ENCODE measurements at places on chromosomes 4 and X. TPM values are rescaled to one million over a fixed set of nuclear protein-coding genes. Genes with fewer than 3 reads are reported as not detected.

Gene IQCM
- total RNA-seq = not detected

Gene ARX
- total RNA-seq = 0.76 TPM

Gene CCDC120
- total RNA-seq = 6.8 TPM

Gene UGT2B15
- 18.1 TPM for total RNA-seq

Gene NAP1L2
- total RNA-seq = 1.5 TPM

Gene MCF2
- 0.06 TPM for total RNA-seq

Gene NPY1R
- 8.5 TPM for total RNA-seq

Gene TLR3
- 7.2 TPM for total RNA-seq

Gene DCAF4L1
- total RNA-seq = not detected

Gene BTK
- 0.60 TPM for total RNA-seq

Gene AFP
- total RNA-seq = 1.5 TPM

DNA sequence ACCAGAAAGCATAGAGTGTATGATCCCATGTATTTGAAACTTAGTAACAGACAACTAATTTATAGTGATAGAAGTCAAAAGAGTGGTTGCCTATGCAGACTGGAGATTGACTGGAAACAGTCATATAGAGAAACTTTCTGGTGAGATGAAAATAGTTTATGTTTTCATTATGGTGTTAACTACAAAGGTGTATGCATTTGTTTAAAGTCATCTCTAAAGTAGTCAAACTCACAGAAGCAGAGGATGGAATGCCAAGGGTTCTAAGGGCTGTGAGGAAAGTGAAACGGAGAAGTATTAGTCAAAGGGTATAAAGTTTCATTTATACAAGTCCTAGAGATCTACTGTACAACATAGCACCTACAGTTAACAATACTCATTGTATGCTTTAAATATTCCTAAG is 45.8 kb downstream of the ENOX2 start:
- H3K27ac ChIP-seq = no peak overlapping the region
- DNase-seq = no peak
- no peaks in the 10 kb centered on the region for H3K27me3 ChIP-seq
- no peaks in the 10 kb centered on the region for H3K4me1 ChIP-seq
- H3K36me3 ChIP-seq = no peaks in the 10 kb centered on the region

DNA sequence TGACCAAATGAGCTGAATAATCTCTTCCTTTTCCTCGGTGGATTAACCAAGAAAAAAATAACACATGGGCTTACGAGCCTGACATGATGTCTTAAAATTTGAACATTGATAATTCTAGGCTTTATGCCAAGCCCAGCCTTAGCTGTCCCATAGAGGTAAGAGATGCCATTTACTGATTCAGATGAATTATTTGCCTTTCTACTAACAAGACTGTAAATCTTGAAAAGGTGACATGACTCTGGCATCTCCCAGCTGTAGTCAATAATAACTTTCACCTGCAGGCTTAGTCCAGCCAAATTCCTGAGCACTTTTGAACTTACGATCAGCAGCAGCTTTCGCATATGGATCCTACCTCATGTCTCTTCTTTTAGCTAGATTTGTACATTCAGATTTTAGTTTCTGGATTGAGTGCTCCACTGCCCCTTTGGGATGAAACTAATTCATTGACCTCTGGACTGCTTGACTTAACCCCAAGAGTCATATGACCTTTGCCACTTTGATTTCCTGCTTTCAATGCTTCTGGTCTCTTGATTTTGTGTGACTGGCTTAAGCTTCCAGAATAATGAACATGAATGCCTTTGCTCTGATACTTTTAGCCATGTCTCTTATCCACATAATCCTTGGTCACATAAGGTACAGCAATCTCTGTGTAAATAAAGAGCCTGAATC is 876.4 kb upstream of the SLIT2 start:
- H3K36me3 ChIP-seq = no peaks in the 10 kb centered on the region
- no peak for DNase-seq
- no peaks in the 10 kb centered on the region for H3K4me1 ChIP-seq
- H3K27ac ChIP-seq = no peak overlapping the region

- H3K36me3 ChIP-seq = peaks cover 12% of the 10 kb centered on the region
- H3K4me3 ChIP-seq = no peak overlapping the region
- no peak overlapping the region for H3K27ac ChIP-seq
- H3K4me1 ChIP-seq = no peaks in the 10 kb centered on the region
Measured at GRCh38 chr4:56941403-56941802, 33.7 kb downstream of the REST start.

DNA sequence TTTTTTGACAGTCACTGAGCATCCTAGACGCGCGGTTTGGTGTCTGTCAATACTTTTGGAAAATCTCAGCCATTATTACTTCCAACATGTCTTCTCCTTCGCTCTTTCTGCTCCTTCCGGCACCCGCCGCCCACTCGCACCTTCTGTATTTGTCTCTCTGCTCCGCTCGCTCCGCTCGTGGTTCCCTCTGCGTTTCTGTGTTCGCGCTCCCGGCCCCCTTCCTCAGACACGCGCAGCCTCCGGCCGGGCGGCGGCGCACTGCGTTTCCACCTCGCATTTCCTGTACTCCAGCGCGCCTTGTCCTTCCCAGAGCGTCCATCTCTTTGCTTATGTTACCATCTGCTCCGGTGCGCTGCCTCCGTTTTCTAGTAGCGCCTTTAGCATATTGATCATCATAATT is 21.1 kb downstream of the PDE6B start:
- H3K27ac ChIP-seq = no peak overlapping the region
- no peaks in the 10 kb centered on the region for H3K4me1 ChIP-seq
- H3K27me3 ChIP-seq = no peaks in the 10 kb centered on the region
- H3K36me3 ChIP-seq = no peaks in the 10 kb centered on the region
- DNase-seq = peak; percentile 6
- no peak overlapping the region for H3K4me3 ChIP-seq

DNA sequence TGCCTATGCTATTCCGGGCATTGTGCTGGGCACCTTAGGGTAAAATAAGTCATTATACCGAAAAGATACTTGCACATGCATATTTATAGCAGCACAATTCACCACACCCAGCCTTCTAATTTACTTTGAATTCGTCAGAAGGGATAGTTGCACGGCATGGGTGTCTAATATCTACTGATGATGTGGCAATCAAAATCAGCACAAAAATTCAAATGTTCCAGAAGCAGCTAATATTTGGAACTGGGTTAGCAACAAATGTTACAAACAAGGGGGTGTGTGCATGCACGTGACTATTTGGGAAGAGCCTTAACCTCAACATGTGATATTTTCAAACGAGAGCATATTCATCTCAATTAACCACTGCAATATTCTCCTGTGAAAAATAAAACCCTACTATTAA is 79.7 kb upstream of the PRSS48 start:
- no peak for DNase-seq
- H3K4me3 ChIP-seq = no peak overlapping the region
- no peaks in the 10 kb centered on the region for H3K27me3 ChIP-seq

DNA sequence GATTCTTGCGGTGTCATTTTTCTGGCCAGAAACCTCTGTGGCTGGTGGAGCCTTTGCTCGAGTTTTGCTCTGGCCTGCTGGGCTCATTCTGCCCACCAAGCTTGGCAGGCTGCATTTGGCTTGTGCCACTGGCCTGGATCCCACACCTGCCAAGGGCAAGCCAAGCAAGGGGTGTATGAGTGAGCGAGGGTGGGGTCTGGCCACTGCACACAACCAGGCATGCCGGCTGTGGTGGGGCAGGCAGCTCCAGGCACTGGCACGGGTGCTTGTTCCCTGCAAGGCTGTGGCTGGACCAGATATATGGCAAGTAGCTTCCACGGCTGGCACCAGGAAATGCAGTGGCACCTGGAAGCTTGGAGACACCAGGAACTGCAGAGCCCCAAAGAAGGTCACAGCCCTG is 68.6 kb upstream of the PPP3CA start:
- no peaks in the 10 kb centered on the region for H3K27me3 ChIP-seq
- H3K36me3 ChIP-seq = no peaks in the 10 kb centered on the region
- H3K4me3 ChIP-seq = no peak overlapping the region

- no peak for DNase-seq
- H3K36me3 ChIP-seq = no peaks in the 10 kb centered on the region
- H3K4me3 ChIP-seq = no peak overlapping the region
- H3K4me1 ChIP-seq = no peaks in the 10 kb centered on the region
- no peaks in the 10 kb centered on the region for H3K27me3 ChIP-seq
- no peak overlapping the region for H3K27ac ChIP-seq
Measured at GRCh38 chrX:29902004-29902403, 313.4 kb upstream of the MAGEB2 start.

GRCh38 chr4:179867300-179867878 is 2375.8 kb upstream of the TENM3 start:
- DNase-seq = peak; percentile 50
- H3K4me3 ChIP-seq = no peak overlapping the region
- H3K36me3 ChIP-seq = no peaks in the 10 kb centered on the region
- H3K27me3 ChIP-seq = no peaks in the 10 kb centered on the region
- no peaks in the 10 kb centered on the region for H3K4me1 ChIP-seq
- no peak overlapping the region for H3K27ac ChIP-seq

GRCh38 chrX:133337250-133337649 is 78.0 kb downstream of the GPC4 start:
- no peaks in the 10 kb centered on the region for H3K27me3 ChIP-seq
- H3K4me1 ChIP-seq = peaks cover 7% of the 10 kb centered on the region
- peak overlapping the region; percentile 20 for H3K27ac ChIP-seq
- H3K36me3 ChIP-seq = no peaks in the 10 kb centered on the region
- peak; percentile 86 for DNase-seq

DNA sequence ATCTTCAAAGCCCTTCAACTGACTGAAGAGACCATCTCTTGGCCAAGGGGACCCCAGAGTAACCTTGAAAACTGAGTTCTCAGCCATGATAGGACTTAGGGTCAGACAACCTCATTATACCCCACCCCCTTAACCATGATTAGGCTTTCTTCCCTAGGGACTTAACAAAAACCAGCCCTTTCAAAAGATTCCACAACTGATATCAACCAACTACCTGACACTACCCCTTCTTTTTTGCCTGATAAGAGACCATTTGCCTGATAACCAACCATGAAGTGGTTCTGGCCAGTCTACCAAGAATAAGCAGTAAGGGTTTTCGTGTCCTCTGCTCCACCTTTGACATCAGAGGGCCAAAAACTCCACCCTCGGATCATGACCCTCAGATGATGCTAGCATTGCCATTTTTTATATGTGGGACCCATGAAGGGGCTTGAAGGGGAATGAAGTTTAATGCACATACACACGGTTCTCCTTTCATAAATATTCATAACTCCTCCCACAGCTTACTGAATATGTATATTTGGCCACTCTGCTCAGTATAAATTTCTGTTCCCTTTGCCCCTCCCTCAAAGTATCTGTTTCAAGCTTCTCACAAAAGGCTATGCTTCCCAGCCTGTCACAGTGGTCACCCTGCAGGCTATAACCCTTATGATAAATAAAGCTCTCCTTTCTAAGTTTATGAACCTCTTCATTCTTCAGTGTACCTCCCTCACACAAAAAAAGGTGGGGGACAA is 12.3 kb downstream of the TBCK start:
- H3K36me3 ChIP-seq = no peaks in the 10 kb centered on the region
- no peak overlapping the region for H3K4me3 ChIP-seq
- H3K27me3 ChIP-seq = no peaks in the 10 kb centered on the region
- H3K27ac ChIP-seq = no peak overlapping the region

GRCh38 chr4:23962462-23962861 is 72.6 kb upstream of the PPARGC1A start:
- no peaks in the 10 kb centered on the region for H3K36me3 ChIP-seq
- H3K4me1 ChIP-seq = no peaks in the 10 kb centered on the region
- DNase-seq = no peak
- H3K27me3 ChIP-seq = no peaks in the 10 kb centered on the region
- H3K4me3 ChIP-seq = no peak overlapping the region

GRCh38 chr4:89754531-89754930 is 82.4 kb downstream of the SNCA start:
- no peaks in the 10 kb centered on the region for H3K36me3 ChIP-seq
- no peaks in the 10 kb centered on the region for H3K27me3 ChIP-seq
- DNase-seq = no peak
- no peaks in the 10 kb centered on the region for H3K4me1 ChIP-seq

- no peak overlapping the region for H3K4me3 ChIP-seq
- H3K27ac ChIP-seq = no peak overlapping the region
- no peaks in the 10 kb centered on the region for H3K36me3 ChIP-seq
- H3K27me3 ChIP-seq = no peaks in the 10 kb centered on the region
Measured at GRCh38 chr4:138677212-138677611, 338.4 kb upstream of the NOCT start.

DNA sequence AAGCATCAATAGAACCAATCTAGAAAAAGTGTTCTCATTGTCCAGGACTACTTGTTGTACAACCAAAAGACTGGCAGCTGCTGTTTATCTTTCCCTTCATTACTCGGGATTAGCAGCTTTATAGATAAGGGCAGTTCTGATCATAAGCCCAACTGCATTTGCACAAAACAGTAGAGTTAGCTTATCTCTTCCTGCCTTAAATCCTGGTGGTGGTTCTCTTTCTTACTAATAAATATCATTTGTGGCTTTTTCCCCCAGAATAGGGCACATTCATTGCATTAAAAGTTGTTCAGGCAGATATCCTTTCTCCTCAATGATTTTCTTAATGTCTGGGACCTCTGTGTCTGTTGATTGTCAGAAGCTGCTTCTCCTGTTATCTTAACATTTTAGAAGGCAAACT is 20.2 kb upstream of the RRAGB start:
- peaks cover 6% of the 10 kb centered on the region for H3K27me3 ChIP-seq
- H3K4me1 ChIP-seq = no peaks in the 10 kb centered on the region
- no peaks in the 10 kb centered on the region for H3K36me3 ChIP-seq

DNA sequence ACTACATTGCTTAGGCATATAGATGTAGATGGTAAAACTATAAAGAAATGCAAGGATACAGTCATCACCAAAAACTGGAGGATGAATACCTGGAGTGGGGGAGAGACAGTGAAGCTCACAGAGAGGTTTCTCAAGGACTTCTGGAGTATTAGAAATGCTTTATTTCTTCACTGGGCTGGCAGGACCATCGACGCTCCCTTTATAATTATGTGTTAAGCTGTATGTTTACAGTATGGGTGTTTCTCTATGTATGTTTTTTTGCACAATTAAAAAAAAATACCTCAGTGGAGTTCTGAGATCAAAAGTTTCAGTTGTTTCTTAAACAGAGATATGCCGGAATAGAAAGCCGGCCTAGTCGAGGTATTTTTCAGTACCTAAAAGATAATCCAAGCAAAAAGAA is 201.3 kb downstream of the NSUN7 start:
- H3K36me3 ChIP-seq = no peaks in the 10 kb centered on the region
- H3K4me3 ChIP-seq = no peak overlapping the region
- no peaks in the 10 kb centered on the region for H3K27me3 ChIP-seq
- no peak for DNase-seq
- no peaks in the 10 kb centered on the region for H3K4me1 ChIP-seq
- H3K27ac ChIP-seq = no peak overlapping the region

- H3K36me3 ChIP-seq = no peaks in the 10 kb centered on the region
- no peaks in the 10 kb centered on the region for H3K4me1 ChIP-seq
- no peak for DNase-seq
- H3K27ac ChIP-seq = no peak overlapping the region
Measured at GRCh38 chr4:139682741-139683151, 17.1 kb downstream of the MGST2 start.

DNA sequence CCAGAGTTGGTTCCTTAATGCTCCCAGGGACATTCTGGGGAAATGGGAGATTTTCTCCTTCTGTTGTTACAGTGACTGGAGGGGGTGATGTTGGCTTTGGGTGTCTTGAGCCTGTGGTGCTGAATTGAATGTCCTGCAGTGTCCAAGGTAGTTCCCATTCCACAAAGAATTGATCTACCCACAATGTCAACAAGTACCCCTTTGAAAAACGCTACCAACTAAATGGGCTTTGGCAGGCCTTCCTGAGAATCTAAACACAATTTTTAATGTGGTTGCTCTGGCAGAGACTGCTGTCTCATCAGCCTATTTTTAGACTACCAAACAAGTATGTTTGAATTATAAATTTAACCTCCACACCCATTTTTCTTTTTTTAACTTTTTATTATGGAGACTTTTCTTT is 69.4 kb downstream of the CCKAR start:
- no peaks in the 10 kb centered on the region for H3K27me3 ChIP-seq
- H3K36me3 ChIP-seq = no peaks in the 10 kb centered on the region
- peaks cover 34% of the 10 kb centered on the region for H3K4me1 ChIP-seq
- H3K4me3 ChIP-seq = no peak overlapping the region
- DNase-seq = no peak
- H3K27ac ChIP-seq = no peak overlapping the region
